ENCODE measurements at places on chromosomes 3 and 15. TPM values are rescaled to one million over a fixed set of nuclear protein-coding genes. Genes with fewer than 3 reads are reported as not detected.

EXD1 gene
- not detected for total RNA-seq

SAXO2 gene
- total RNA-seq: not detected

ACTC1 gene
- 0.52 TPM for total RNA-seq

NMNAT3 gene
- total RNA-seq: 0.32 TPM

LRRC34 gene
- total RNA-seq: 1.9 TPM

EBLN2 gene
- 1.2 TPM for total RNA-seq

FOXB1 gene
- total RNA-seq: not detected

CLRN1 gene
- total RNA-seq: not detected

LNP1 gene
- total RNA-seq: 2.7 TPM

TMEM45A gene
- 53.7 TPM for total RNA-seq

SOX14 gene
- total RNA-seq: not detected

PTX3 gene
- 417 TPM for total RNA-seq

GOLGA6L1 gene
- total RNA-seq: not detected

IMPG2 gene
- total RNA-seq: 0.24 TPM

IL17RE gene
- total RNA-seq: 0.88 TPM

IQGAP1 gene
- total RNA-seq: 138 TPM

ZNF660 gene
- total RNA-seq: 3.8 TPM

COX5A gene
- 146 TPM for total RNA-seq

ICE2 gene
- 32.6 TPM for total RNA-seq

PEX11A gene
- total RNA-seq: 2.1 TPM

PAQR9 gene
- not detected for total RNA-seq

CCDC13 gene
- 1.8 TPM for total RNA-seq

PXK gene
- total RNA-seq: 31.2 TPM

ADAMTSL3 gene
- total RNA-seq: 1.3 TPM

IL5RA gene
- not detected for total RNA-seq

CHCHD4 gene
- total RNA-seq: 13.4 TPM

RLBP1 gene
- not detected for total RNA-seq

PLAAT1 gene
- 1.2 TPM for total RNA-seq

PLA1A gene
- not detected for total RNA-seq

SCAMP5 gene
- total RNA-seq: 1.4 TPM

GADL1 gene
- not detected for total RNA-seq

GATA2 gene
- total RNA-seq: 1.7 TPM

Data from epithelial cell of alveolus of lung (primary cell).